ENCODE measurements at places on chromosomes 11 and 22.

- DNase-seq = no peak
Observed at GRCh38 chr11:79313530-79313913, 127.3 kb downstream of the TENM4 start.

- DNase-seq = no peak
Observed at GRCh38 chr22:19739911-19740449, 16.6 kb downstream of the GP1BB start.

GRCh38 chr11:2581931-2582350 is 117.9 kb downstream of the KCNQ1OT1 start:
- DNase-seq = no peak

DNA sequence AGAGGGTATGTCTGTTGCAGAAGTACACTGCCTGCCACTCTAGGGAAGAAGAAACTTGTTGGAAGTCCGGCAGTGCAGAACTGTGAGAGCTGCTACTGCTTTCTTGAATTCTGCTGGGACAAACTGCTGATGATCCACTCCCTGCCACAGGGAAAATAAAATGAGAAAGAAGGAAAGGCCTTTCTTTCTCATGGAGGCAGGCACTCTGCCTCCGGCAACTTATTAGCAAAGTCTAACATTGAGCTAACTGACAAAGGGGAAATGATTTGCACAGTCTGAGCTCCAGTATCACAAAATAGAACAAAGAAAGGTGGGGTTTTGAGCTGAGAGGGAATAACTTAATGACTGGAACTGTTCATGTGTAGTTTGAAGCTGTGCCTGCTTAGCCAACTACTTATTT is 134.6 kb downstream of the AASDHPPT start:
- no peak for DNase-seq

DNA sequence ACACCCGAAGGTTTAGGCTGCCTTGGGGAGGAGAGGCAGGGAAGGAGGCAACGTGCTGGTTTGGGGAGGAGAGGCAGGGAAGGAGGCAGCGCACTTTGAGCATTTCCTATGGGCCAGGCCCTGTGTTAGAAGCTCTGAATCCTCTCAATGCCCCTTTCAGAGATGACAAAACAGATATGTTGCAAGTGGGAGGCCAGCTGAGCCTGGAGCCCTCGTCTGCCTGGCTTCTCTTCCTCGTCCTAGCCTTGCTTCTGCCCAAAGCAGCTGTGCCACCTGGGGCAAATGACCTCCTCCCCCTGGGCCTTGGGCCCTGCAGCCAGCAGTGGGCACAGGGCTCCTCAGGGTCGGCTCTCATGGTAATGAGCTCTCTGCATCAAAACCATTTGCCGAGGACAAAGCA is 15.3 kb upstream of the LRRC32 start:
- DNase-seq = no peak

- no peak for DNase-seq
Observed at GRCh38 chr22:47796128-47796908, 1033.9 kb downstream of the TBC1D22A start.

- DNase-seq = no peak
Observed at GRCh38 chr11:65471447-65471891, 27.4 kb upstream of the MALAT1 start.

DNA sequence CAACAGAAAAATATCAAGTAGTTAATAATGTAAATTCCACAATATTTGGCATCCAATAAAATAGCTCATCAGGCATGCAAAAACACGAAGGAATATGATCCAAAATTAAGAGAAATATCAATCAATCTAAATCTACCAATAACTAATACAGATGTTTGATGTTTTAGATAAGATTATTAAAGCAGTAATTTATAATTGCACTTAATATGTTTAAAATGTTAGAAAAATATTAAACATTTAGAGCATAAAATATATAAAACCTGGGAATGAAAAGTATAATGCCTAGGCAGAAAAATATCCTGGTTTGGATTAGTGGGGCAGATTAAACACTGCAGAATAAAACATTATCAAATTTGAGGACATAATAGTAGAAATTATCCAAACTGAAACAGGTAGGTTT is 879.9 kb downstream of the FAM181B start:
- DNase-seq = no peak

DNA sequence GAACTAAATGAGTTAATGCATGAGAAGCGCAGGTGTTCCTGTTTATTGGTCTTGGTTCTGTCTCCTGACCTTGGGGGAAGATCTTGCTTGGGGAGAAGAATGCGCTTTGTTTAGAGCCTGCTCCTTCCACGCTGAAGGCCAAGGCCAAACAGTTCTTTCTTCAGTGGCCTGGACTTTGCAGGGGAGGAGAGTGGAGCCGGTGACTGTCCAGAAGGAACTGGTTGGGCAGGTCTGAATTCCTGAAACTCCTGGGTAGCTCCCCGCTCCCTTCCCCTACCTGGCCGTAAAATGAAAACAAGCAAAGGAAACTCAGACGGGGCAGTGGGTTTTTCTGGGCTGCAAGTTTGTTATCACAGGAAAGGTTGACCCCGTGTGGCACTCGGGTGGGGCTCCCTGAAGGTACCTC is 3.6 kb downstream of the ARHGAP8 start:
- DNase-seq = no peak

GRCh38 chr22:19686946-19687345 is 27.4 kb upstream of the SEPTIN5 start:
- no peak for DNase-seq

GRCh38 chr11:78649361-78650215 is 74.9 kb upstream of the NARS2 start:
- no peak for DNase-seq

DNA sequence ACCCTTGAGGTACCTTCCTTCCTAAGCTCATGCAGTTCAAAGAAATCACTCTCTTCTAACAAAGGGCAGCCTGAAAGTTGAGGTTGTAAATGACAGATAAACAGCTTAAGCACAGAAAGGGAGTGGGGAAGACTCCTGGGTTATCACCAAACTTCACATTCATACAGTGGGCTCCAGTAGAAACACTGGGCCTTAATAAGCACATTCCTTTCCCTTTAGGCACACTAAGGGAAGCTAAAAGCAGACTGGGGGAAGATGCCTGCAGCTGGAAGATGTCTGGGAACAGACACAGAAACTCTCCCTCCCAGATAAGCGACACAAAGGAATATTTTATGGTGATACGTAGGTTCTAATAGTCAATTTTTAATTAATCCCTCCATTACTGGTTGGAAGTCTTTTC is 350.3 kb upstream of the MPPED2 start:
- no peak for DNase-seq

DNA sequence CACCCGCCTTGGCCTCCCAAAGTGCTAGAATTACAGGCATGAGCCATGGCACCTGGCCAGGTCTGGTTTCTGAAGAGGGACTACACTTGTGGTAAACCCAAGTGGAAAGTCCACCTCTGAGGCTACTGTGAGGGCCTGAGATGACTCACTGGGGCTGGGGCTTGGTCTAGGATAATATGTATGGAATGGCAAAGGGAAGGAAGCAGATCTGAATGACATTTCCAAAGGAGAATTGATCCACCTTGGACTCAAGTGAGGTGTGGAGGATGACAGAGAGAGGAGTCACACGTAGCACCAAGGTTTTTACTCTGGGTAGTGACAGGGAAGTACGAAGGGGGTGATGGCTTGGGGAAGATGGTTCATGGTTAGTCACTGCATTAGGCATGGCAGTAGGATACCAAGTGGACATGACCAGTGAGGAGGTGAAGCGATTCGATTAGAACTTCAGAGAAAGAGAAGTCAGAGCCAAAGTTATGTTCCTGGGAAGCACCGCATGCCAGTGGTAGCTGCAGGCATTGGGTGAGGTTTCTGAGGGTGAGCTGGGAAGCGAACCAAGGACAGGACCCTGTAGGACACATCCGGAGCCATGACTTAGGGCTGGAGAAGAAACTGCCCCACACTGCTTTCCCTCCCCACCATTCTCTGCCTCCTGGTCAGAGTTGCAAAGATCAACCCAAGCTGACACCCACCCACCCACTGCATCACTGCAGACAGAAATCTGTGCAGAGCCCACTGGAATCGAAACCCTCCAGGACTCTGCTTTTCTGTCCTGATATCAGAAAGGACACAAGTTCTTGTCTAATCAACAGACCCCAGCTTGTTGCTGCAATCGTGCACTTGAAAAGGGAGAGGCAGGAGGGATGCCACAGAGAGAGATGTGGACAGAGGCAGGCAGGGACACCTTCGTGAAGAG is 13.0 kb upstream of the BCL9L start:
- DNase-seq = no peak

DNA sequence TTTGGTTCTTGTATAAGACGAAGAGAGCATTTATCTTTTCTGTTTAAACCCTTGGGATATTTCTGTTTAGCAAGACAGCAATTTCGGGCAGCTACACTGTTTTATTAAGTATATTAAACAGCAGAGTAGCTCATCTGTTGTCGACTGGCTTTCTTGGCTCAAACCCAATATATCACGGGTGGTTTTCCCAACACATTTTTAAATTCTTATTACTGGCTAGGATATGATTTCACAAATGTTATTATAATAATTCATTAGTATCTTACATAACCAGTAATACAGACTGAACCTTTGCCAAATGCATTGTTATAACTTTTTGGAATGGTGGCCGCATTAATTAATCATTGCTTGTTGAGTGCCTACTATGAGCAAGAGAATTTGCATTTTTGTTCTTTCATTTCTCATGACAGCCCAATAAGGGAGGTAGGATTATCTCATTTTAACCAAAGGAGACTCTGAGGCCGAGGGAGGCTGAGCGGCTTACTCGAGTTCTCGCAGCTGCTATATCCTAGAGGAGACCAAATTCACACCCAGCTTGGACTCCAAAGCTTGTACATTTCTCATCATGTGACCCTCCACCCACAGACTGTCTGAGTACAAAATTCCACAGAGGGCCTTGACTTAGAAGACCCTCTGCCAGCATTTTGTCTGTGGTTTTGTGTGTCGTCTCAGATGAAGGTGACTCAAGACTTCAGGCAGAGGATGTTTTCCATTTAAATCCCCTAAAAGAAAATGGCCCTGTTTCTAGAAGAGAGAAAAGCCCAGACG is 304.9 kb downstream of the NTM start:
- DNase-seq = no peak

DNA sequence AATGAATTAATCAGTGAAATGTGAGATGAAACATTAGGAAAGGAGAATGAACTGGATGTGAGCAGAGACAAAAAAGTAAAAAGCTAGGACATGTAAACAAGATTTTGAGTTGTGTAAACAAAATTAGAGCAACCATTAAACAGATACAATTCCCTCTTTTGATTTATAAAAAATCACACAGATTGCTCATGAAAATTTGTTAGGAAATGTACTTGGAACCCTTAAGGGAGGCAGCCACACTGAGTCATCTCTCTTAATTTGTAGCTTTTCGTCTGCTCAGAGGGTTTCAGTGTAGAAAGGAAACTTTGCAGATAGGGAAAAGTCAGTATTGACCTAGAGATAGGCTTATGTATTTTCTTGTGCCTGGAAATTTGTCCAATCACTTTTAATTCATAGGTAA is 49.6 kb upstream of the ME3 start:
- DNase-seq = no peak

DNA sequence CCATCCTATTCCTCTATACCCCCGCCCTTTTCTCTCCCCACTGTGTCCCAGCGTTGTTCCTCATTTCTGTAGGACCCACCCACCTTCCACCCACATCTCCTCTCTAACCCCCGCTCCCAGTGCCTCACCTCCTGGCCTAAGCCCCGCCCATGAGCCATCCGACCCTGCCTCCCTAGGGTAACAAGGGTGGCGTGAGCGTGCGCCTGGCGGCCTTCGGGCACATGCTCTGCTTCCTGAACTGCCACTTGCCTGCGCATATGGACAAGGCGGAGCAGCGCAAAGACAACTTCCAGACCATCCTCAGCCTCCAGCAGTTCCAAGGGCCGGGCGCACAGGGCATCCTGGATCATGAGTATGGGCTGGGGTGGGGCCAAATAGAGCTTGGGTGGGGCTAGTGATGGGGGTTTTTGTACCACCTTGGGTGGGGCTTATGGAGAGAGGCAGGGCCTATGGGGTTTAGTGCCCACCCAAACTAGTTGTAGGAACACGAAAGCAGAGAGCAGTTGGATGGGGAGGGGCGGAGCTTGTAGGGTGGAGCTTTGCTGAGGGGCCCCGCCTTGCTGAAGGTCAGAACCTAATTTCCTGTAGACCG is 4.5 kb downstream of the INPP5J start:
- DNase-seq = no peak

DNA sequence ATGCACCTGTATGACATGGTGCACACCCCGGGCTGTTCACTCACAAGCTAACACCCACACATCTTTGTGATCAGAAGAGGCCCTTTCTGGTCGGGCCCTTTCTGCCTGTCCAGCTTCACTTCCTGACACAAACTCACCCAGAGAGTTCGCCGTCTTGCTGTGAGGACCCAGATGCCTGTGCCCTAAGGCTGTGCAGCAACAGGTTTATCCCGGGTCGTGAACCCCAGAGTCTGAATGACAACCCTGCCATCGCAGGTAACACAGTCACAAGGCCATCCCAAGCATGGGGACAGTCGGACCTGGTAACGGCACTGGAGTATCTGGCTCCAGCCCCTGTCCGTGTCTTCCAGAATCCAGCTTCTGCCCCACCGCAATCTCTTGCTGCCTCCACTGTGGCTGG is 235.1 kb downstream of the BUD13 start:
- no peak for DNase-seq

- no peak for DNase-seq
Observed at GRCh38 chr11:11372461-11372860, 19.4 kb upstream of the CSNK2A3 start.

GRCh38 chr11:91396236-91397133 is 828.1 kb upstream of the FAT3 start:
- no peak for DNase-seq

- DNase-seq = no peak
Observed at GRCh38 chr11:27002838-27003237, 8.9 kb downstream of the FIBIN start.

- DNase-seq = no peak
Observed at GRCh38 chr11:113529606-113530005, 54.4 kb upstream of the DRD2 start.

- no peak for DNase-seq
Observed at GRCh38 chr11:14454861-14455632, 44.6 kb downstream of the COPB1 start.

DNA sequence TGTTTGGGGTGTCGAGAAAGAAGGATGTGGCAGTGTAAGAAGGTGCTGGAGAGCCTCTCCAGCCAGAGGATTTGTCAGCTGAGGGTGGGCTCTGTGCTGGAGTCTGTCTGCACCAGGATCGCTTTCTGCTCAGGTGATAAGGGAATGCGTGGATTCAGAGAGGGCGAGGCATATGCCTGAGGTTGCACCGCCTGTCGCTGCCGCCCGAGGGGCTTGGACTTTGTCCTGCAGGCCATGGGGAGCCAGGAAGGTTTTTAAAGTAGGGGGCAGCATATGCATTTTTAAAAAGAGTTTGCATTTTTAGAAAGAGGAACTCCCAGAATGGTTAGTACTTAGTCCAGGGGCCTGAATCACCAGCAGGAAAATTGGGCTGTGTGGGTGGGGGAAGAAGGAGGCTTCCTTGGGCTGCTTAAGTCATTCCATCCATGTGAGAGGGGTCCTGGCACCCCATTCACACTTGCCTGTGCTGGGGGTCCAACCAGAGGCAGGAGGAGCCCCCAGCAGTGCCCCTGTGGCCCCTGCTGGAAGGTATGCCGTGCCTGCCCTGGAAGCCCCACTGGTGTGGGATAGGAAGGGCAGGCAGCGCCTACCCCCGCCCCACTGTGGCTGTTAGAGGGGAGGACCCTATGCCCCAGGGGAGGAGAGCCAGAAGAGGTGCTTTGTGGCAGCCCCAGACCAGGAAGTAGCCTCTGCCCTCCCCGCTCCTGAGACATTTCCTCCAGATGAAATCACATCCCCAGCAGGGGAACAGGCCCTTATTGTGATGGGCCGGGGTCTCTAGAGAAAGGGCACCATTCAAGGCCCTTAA is 35.8 kb upstream of the MYRF start:
- no peak for DNase-seq

GRCh38 chr11:3916962-3917361 is 61.5 kb downstream of the STIM1 start:
- no peak for DNase-seq
